ENCODE measurements at places on chromosomes 11 and 22. TPM values are rescaled to one million over a fixed set of nuclear protein-coding genes. Genes with fewer than 3 reads are reported as not detected.

LRP4 gene
- 7.5 TPM for total RNA-seq

LRRC56 gene
- total RNA-seq = 0.53 TPM

MN1 gene
- total RNA-seq = 8.0 TPM

DNA sequence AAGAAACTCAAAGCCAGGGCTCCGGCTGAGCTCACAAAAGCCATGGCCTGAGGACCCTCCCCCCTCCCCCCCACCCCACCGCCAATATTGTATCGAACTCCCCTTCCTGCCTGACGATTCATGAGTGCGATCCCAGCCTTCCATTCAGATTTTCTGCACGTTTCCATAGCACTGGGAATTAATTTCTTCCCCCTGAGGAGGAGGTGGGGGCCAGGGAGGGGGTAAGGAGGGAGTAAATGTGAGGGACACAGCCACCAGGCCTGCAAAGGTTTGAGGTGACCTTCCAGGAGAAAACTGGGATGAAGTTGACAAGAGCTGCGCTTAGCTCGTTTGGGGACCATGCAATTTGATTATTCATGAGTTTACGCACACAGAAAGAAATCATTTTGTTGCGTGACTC lies 527.7 kb downstream of the MN1 start:
- DNase-seq = no peak

DNA sequence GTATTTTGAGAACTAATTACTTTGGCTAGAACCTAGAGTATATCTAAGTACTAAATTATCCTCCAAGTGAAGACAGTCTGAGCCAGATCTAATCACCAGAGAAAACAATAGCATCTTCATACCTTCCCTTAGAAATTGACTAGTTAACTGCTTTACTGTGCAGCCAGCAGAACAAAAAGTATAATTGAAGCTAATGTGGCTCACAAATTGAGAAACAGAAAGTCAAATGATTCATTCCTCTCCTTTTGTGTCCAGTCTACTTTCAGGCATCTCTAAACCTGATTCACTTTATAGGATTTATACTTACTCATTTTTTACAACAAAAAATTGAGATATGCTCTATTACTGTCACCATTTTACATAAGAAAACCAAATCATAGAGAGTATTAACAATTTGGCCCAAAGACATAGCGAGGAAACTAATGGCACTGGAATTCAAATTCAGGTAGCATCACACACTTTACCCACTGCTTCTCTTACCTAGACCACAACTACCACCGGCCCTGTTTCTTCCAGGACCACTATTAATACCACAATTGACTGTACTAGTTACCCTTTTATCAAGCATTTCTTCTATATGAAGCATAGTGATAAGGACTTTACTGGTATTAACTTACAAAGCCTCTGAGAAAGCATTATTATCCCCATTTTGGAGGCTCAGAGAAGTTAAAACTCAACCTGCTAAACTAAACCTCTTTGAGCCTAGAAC lies 1402.6 kb upstream of the TENM4 start:
- no peak for DNase-seq
